ENCODE measurements at places on chromosomes 3 and 15. TPM values are rescaled to one million over a fixed set of nuclear protein-coding genes. Genes with fewer than 3 reads are reported as not detected.
A peak's percentile ranks its signal among the peaks of the same experiment; 100 is the strongest.

GRCh38 chr3:126646674-126647073 is 8.2 kb downstream of the TXNRD3 start:
- peak; percentile 48 for DNase-seq

DNA sequence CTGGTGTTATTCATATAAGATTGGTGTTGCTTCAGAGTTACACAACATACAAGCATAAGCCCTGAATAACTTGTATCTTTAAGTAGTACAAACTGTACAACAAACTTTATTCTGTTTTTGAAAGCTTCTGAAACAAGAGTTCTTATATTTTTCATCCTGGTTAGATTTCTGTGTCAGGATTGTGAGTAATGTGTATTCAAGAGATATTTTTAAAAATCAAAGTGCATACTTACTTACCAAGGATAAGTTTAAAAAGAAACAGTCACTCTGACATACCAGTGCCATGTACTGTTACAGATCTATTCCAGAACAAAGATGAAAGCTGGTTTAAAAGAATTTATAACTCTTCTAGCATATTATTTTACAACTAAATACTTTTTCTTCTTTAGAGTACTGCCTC is 755.1 kb downstream of the ZPLD1 start:
- DNase-seq: no peak

GRCh38 chr3:171622126-171622525 is 161.9 kb upstream of the TNIK start:
- peak; percentile 88 for DNase-seq

GRCh38 chr3:34780294-34780693 is 859.0 kb upstream of the ARPP21 start:
- DNase-seq: no peak

DNA sequence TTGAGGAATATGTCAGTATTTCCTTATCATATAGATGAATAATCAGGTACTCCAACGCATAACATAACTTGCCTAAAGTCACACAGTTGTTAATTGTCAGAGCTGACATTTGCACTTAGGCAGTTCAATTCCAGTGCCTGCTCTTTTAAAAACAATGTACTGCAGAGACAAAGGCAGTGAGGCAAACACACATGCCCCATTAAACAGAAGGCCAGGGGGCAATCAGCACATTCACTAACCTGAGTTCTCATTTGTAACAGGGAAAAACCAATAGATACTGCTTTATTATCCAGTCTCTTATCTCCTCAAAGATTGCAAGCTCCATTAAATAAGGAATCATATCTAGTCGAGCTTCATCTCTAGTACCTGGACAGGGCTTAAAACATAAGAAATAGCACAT is 1017.4 kb downstream of the SQOR start:
- DNase-seq: no peak

- DNase-seq: no peak
Measured at GRCh38 chr3:151183265-151183671, 19.7 kb downstream of the GPR171 start.

NLGN1 gene
- 0.39 TPM for total RNA-seq

Measured in A673 (cell line).